ENCODE measurements at places on chromosomes 1 and 21. TPM values are rescaled to one million over a fixed set of nuclear protein-coding genes. Genes with fewer than 3 reads are reported as not detected.

- DNase-seq: no peak
These were observed 17.3 kb downstream of the CSTB start for GRCh38 chr21:43758811-43759210.

GRCh38 chr1:53075761-53076163, 13.7 kb downstream of the PODN start:
- no peak for DNase-seq

DNA sequence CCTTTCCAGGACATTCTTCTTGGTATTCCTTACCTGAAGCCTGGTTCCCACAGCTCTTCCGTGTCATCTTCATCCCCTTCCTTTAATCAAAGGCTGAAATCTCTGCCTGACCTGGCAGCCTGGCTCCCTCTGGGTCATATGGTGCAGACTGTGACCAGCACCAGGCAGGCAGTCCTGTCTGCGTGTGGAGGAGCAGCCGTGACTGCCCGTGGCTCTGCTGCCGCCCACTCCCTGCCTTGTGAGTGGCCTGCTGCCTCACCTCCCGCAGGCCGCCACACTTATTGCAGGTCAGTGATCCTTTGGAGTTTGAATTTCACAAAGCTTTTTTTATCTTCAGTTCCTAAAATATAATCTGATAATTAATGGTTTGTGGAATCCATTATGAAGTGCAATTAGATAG, 36.2 kb upstream of the EPHA8 start:
- no peak for DNase-seq

GRCh38 chr1:52235646-52236045, 93.8 kb downstream of the ZFYVE9 start:
- no peak for DNase-seq

DNA sequence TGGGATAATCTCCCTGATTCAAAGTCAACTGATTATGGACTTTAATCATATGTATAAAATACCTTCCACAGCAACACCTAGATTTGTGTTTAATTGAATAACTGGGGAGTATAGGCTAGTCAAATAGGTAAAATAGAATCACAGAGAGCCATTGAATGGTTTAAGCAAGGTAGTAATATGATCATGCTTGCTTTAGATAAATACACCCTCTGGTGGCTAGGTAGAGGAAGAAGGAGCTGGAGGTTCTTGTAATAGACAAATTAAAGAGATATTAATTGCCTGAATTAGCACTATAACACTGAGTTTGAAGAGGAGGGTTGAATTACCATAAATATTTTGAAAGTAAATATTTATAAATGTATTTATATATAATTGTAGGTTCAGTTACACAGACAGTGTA, 40.3 kb downstream of the DIRAS3 start:
- DNase-seq: no peak

GRCh38 chr1:30874176-30874575, 34.4 kb downstream of the SDC3 start:
- no peak for DNase-seq

DNA sequence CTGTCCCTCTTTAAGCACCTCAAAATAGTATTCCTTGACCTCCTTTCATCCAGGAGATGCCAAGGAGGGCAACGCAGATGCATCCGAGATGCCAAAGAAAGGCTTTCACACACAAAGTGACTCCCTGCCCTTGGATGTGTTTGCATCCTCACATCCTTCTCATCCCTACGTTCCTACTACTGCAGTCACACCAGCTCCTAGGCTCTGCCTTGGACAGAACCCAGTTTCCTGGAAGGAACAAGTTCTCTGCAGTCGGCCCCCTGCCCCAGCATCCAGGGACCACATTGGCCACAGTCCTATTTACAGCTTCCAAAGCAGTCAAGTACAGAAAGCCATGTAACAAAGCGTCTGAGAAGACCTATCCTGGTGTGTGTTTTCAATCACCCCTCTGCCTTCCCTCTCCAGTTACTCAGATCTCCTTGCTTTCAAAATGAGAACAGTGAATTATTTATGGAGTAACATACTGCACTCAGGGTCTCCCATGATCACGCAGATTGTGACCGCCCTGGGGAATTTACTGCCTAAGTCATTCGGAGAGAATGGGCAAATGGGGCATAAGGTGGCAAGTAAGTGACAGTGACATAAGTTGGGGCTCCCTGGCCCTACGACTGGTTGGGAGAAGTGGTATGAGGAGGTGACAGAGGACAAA, 21.8 kb upstream of the SRP9 start:
- peak; percentile 49 for DNase-seq

- no peak for DNase-seq
These were observed 130.6 kb downstream of the HUNK start for GRCh38 chr21:32003411-32003810.

DNA sequence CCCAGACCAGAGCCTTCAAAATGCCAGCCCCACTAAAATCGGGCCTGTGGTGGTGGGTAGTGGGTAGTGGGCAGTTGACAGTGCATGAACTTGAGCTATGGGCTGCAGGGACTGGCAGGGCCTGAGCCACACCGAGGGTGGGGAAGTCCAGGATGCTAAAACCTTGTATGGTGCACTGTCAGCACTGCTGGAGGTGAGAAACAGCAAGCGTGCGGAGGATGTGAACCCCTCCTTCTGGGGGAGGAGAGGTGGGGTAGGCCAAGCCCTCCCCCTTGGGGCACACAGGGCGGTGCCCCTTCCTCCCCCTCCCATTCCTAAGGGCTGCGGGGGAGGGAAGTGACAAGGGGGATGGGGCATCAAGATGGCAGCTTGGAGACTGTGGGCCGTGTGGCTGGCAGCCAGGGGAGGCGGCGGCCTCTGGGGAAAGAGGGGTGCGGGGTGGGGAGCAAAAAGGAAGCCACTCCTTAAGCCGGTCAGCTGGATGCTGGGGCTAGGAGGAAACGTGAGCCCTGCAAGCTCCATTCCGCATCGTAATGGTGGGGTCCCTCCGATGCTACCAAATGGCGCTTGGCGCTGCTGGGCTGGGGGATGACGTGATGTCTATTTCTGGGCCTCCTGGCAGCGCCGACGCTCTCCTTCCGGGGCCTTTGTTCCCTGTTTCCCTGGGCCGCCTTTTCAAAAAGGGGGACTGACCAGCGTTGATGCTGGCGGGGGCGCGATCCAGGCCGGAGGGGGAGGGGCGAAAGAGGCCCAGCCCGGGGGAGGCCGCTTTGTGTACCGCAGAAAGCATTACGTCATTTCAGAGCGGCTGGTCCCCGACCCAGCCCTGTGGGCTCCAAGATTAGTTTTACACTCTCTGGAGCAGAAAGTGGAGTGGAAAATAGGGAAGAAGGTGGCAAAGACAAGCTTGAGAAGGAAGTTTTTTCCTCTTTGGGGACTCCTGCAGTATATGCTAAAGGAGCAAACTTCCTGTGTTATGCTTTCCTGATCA, 809 bp downstream of the SYT11 start:
- DNase-seq: peak; percentile 97

- DNase-seq: no peak
These were observed 35.1 kb downstream of the LHX4 start for GRCh38 chr1:180265201-180265600.

DNA sequence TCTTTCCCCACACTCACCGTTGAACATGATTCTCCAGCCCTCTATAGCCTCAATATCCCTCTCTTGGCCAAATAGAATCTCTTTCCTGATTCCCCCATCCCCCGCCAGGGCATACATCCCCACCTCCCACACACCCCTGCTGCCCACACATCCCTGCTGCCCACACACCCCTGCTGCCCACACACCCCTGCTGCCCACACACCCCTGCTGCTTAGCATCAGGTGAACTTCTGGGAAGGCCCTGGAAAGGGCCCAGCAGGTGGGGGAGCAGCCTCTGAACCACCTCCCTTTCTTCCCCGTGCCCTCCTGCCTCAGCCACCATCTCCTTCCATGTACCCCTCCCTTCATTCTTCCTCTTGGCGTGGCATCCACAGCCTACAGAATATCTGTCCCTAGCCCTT, 15.9 kb upstream of the IFNLR1 start:
- DNase-seq: no peak

GRCh38 chr1:63169057-63169456, 153.3 kb upstream of the FOXD3 start:
- no peak for DNase-seq

DNA sequence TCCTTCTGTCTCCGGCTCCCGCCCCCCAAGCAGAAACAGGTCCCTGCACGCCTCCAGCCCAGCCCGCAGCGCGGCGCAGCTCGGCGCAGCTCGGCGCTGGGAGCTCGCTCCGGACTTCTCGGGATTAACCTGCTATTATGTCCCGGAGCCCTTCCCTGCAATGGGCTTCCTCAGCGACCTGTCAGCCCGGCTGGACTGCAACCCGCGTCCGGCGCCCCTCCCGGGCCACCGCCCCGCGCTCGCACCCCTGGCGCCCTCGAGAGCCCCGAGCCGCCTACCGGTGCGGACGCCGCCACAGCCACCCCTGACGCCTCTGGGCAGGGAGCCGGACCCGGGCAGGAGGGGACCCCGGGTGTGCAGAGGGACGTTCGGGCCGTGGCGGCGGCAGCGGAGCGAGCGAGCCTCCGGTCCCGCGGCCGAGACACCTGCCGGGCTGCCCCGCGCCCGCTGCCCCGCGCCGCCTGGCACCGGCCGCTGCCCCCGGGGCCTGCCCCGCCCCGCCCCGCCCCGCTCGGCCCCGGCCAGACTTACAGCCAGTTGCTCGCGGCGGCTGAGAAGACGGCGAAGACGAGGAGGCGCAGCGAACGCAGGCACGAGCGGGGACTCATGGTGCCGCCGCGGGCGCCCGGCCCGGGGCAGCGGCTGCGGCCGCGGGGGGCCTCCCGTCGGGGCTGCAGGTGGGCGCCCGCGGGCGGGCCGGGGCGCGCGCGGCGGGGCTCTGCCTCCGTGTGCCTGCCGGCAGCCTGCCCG, 407 bp downstream of the WNT4 start:
- DNase-seq: peak; percentile 46

AADACL3 gene
- not detected for total RNA-seq

TNFRSF8 gene
- total RNA-seq: not detected

NBPF6 gene
- total RNA-seq: not detected

ADAM30 gene
- total RNA-seq: not detected
